ENCODE measurements at places on chromosomes 6 and 20. TPM values are rescaled to one million over a fixed set of nuclear protein-coding genes. Genes with fewer than 3 reads are reported as not detected.

The SRC gene
- 62.9 TPM for total RNA-seq

DNA sequence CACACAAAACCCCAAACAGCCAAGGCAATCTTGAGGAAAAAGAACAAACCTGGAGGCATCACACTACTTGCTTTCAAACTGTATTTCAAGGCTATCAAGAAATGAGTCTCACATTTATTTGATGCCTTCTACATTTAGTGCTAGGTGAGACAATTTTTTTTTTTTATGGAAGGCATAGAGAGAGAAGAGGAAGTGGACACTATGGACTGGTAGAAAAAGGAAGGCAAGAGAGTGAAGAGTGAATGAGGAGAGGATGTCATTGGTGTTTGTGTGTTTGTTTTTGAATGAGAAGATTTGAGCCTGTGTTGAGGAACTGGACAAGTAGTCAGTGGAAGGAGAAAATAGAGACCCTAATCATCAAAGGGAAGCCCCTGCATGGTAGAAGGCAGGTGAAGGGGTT lies 182.0 kb upstream of the JAG1 start:
- H3K4me1 ChIP-seq: no peaks in the 10 kb centered on the region
- no peaks in the 10 kb centered on the region for H3K36me3 ChIP-seq
- H3K27ac ChIP-seq: no peak overlapping the region
- H3K4me3 ChIP-seq: no peak overlapping the region
- no peaks in the 10 kb centered on the region for H3K27me3 ChIP-seq

GRCh38 chr20:57433657-57434389 lies 42.6 kb downstream of the RBM38 start:
- H3K27ac ChIP-seq: peak overlapping the region; percentile 84
- H3K36me3 ChIP-seq: no peaks in the 10 kb centered on the region
- H3K4me1 ChIP-seq: peaks cover 76% of the 10 kb centered on the region
- no peaks in the 10 kb centered on the region for H3K27me3 ChIP-seq
- no peak for DNase-seq
- H3K4me3 ChIP-seq: peak overlapping the region; percentile 59

DNA sequence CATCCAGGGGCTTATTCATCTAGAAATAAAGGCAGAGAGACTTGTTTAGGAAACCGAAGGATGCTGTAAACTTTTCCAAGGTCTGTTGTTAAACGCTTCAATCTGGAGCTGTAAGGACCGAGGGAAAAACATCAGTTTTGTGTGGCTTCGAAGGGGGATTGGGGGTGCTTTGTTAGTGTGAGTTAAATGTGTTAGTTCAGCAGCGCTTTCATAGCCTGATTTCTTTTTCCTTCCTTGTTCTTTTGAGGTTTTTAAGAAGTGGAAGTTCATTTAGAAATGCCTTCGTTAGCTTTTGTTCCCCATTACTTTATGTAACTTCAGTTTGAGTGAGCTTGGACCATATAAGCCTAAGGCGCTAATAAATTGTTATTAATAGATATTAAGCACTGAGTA lies 1.5 kb downstream of the ANKS1A start:
- H3K4me3 ChIP-seq: peak overlapping the region; percentile 98
- no peak overlapping the region for H3K27ac ChIP-seq
- H3K4me1 ChIP-seq: peaks cover 46% of the 10 kb centered on the region
- peaks cover 12% of the 10 kb centered on the region for H3K36me3 ChIP-seq
- no peaks in the 10 kb centered on the region for H3K27me3 ChIP-seq
- no peak for DNase-seq

GRCh38 chr6:502761-503160 lies 111.2 kb downstream of the IRF4 start:
- H3K36me3 ChIP-seq: peaks cover 16% of the 10 kb centered on the region
- H3K4me1 ChIP-seq: peaks cover 64% of the 10 kb centered on the region
- DNase-seq: no peak
- H3K4me3 ChIP-seq: no peak overlapping the region
- no peak overlapping the region for H3K27ac ChIP-seq
- H3K27me3 ChIP-seq: no peaks in the 10 kb centered on the region

DNA sequence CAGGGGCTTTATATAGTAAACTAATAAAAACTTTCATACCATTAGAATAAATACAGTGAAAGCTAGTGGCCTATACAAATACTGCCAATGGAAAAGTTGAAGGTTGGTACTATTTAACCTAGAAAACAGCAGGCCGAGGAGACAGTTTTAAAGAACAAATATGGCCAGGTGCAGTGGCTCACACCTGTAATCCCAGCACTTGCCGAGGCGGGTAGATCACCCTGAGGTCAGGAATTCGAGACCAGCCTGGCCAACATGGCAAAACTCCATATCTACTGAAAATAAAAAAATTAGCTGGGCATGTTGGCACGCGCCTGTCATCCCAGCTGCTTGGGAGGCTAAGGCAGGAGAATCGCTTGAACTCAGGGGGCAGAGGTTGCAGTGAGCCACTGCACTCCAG lies 24.8 kb downstream of the GLYATL3 start:
- H3K36me3 ChIP-seq: no peaks in the 10 kb centered on the region
- no peak for DNase-seq
- H3K4me3 ChIP-seq: no peak overlapping the region
- H3K4me1 ChIP-seq: no peaks in the 10 kb centered on the region
- no peak overlapping the region for H3K27ac ChIP-seq
- H3K27me3 ChIP-seq: no peaks in the 10 kb centered on the region

GRCh38 chr20:64254571-64255360 lies 782 bp upstream of the PCMTD2 start:
- peak overlapping the region; percentile 68 for H3K27ac ChIP-seq
- DNase-seq: no peak
- peaks cover 49% of the 10 kb centered on the region for H3K4me1 ChIP-seq
- peak overlapping the region; percentile 78 for H3K4me3 ChIP-seq

The PAX1 gene
- not detected for total RNA-seq

GRCh38 chr20:48166082-48166835 lies 381.0 kb upstream of the SULF2 start:
- DNase-seq: no peak
- no peaks in the 10 kb centered on the region for H3K4me1 ChIP-seq
- peaks cover 25% of the 10 kb centered on the region for H3K27me3 ChIP-seq
- H3K4me3 ChIP-seq: no peak overlapping the region
- H3K36me3 ChIP-seq: no peaks in the 10 kb centered on the region

GRCh38 chr20:58660855-58661597 lies 9.9 kb downstream of the STX16 start:
- no peak for DNase-seq
- H3K36me3 ChIP-seq: peaks cover 47% of the 10 kb centered on the region
- H3K27ac ChIP-seq: no peak overlapping the region
- H3K4me3 ChIP-seq: no peak overlapping the region

The HFE gene
- 1.1 TPM for total RNA-seq

GRCh38 chr6:104682722-104683643 lies 176.7 kb downstream of the HACE1 start:
- no peaks in the 10 kb centered on the region for H3K36me3 ChIP-seq
- no peak overlapping the region for H3K27ac ChIP-seq
- H3K4me3 ChIP-seq: no peak overlapping the region
- no peaks in the 10 kb centered on the region for H3K4me1 ChIP-seq
- DNase-seq: no peak

DNA sequence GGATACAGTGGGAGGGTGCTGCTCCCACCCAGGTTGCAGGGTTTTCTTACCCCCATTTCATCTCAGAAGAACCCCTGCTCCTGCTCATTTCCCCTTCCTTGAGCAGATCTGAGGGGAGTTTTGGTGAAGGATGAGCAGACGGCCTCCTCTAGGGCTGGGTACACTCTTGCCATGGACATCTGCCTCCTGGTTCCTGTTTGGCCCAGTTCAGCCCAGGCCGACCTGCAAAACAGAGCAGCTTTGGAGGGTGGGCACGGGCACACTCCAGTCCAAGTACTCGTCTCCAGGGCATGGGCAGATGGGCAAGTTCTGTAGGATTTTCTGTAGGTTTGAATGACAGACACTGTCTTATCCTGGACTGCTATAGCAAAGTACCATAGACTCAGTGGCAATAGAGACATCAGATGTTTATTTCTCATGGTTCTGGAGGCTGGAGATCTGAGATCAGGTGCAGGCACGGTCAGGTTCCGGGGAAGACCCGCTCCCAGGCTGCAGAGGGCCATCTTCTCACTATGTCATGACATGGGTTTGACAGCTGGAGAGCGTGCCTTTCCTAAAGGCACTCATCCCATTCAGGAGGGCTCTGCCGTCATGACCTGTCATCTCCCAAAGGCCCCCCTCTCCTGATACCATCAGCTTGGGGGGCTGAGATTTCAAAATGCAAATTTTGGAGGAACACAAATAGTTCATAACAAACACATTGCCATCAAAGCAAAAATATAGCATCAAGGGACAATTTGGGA lies 6.2 kb downstream of the NPBWR2 start:
- H3K27ac ChIP-seq: peak overlapping the region; percentile 83
- peaks cover 33% of the 10 kb centered on the region for H3K4me1 ChIP-seq
- no peak for DNase-seq
- H3K4me3 ChIP-seq: peak overlapping the region; percentile 65
- peaks cover 17% of the 10 kb centered on the region for H3K36me3 ChIP-seq

All from activated B cell treated with CpG ODN at 0.5 μM for 24 hours (primary cell).